NCI-H226 (cell line): ENCODE measurements at places on chromosomes 4 and X.
A peak's percentile ranks its signal among the peaks of the same experiment; 100 is the strongest.

- no peak for DNase-seq
Measured at GRCh38 chrX:54359408-54359807, 1.6 kb upstream of the WNK3 start.

DNA sequence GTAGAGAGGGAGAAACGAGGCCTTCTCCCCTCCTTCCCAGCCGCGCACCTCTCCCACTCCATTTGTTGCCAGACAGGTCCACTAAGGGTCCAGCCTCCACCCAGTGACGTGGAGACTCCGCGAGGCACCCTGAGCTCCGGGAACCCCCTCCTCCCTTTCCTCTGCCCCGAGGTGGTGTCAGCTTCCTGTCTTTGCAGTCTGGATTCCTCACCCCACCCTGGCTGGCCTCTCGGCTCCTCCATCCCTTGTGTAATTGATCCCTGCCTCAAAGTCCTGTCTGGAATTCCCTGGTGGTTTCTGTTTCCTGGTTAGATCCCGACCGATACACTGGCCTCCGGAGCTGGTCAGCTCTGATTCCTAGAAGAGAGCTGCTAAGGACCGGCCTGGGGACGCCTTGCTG, 105.9 kb upstream of the SCOC start:
- DNase-seq = no peak

- DNase-seq = no peak
Measured at GRCh38 chrX:68090266-68090665, 343.0 kb downstream of the OPHN1 start.

DNA sequence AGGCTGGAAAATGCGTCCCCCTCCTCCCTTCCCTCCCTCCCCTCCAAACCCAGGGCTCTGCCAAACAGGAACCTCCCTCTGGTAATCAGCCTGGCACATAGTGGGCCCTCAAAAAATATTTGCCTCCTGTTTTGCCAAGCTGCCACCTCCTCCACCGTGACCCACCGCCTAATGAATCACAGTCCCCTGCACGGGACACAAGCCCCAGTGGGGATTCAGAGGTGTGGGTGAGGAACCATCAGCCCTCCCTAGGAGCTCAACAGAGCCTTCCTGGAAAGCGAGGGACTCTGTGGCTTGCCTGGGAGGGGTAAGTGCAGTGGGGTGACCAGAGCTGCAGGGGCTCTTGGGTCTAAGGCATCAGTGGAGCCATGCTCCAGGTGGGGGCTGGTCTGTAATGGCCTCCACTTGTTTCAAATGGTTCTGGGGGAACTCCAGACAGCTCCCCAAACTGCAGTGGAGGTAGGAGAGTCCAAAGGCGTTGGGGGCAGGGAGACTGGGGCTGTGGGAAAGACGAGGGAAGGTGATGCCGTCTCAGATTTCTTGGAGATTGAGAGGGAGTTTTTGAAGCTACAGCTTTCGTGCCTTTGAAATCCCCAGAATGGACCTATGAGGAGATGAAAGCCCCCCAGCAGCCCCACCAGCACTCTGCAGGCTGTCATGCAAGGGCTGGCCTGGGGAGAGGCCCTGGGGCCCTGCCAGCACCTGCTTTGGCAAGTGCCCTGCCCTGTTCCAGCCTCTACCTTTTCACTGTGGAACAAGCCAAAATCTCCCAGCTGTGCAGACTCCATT, 1.0 kb upstream of the PPP2R2C start:
- DNase-seq = no peak

GRCh38 chr4:115171220-115171619, 57.8 kb upstream of the NDST4 start:
- no peak for DNase-seq

DNA sequence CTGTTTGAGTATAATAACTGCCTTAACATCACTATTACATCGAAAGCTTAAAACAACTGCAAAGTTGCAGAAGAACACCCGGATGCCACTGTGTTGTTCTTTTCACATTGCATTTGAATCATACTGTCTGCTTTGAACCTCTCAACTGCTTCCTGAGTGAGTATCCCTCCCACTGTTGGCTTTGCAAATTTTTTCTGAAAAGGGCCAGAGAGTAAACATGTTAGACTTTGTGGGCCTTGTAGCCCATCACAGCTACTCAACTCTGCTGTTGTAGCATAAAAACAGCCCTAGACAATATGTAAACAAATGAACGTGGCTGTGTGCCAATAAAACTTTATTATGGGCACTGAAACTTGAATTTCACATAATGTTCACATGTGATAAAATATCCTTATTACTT, 76.1 kb downstream of the NSG1 start:
- DNase-seq = no peak

DNA sequence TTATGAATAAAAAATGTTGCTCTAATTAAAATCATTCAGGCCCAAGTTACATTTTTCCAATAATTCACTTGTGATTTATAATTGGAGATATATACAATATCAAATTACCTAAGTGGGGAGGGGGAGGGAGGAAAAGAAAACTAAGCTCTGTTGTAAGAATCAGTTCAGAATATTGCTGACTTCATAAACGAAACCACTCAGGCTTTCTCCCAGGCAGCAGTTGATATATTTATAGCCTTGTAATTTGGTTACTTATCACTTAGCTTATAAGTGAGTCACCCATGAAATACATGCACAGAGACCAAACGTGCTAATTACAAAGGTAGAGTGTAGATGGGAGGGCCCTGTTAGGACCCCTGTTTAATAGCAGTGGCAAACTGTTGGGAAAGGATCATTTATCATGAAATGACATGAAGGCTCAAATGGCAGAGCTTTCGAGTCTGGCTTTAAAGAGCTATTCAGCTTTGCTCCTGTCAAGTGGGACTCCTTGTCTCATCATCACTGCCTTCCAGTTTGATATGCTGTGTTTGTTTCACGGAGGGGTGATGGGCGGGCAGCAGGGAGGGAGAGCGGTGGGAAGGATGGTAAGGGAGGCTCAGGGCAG, 105.6 kb upstream of the PGRMC2 start:
- peak; percentile 10 for DNase-seq

DNA sequence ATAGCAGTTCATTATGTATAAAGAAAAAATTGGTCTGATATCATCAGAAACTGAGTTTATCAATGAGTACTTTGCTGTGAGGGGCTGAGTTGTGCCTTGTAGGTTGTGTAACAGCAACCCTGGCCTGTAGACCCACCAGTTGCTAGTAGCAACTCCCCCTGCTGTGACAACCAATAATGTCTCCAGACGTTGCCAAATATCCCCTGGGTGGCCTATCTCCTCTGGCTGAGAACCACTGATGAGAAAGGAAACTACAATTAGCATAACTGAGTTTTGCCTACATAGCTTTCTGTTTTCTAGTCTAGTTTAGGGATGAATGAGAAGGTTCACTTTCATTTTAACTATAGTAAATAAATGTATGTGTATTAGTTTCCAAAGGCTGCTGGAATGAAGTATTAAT, 234.1 kb downstream of the CPE start:
- DNase-seq = no peak

DNA sequence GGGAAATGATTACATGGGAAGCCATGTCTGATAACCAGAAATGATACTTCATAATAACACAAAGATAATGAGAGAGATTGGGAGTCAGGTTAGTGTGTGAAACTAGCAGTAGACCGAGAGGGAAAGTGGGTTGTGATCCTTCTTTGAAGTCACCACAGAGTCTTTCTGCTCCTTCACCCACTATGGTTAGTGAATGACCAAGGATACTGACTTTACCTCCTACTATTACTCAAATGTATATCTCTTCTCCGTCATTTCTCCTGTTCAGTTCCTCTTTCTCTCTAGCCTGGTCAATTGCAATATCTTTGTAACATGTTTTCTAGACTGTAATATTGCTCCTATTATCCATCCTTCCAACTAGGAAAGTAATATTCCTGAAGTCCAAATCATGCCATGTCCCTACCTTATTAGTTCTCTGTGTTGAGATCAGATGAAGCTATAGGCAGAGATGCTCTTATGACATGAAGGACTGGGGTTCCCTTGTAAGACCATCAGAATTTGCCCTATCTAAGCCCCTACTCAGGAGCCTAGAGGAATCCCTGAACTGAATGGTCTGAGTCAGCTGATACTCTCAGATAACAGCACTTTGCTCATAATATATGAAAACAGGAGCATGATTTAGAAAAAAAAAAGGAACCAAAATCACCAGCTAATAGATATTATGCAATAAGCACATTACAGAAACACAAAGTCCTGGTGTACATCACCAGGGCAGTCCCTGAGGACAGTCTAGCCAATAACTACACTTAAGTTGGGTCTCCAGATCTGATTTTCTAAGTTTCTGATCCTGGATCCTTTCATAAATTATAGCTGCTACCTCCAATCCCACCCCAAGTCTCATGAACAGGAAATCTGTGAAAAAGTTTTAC, 81.2 kb downstream of the SHROOM3 start:
- no peak for DNase-seq
